COR-L47 (cell line): ENCODE measurements at places on chromosomes 11 and 22.

DNA sequence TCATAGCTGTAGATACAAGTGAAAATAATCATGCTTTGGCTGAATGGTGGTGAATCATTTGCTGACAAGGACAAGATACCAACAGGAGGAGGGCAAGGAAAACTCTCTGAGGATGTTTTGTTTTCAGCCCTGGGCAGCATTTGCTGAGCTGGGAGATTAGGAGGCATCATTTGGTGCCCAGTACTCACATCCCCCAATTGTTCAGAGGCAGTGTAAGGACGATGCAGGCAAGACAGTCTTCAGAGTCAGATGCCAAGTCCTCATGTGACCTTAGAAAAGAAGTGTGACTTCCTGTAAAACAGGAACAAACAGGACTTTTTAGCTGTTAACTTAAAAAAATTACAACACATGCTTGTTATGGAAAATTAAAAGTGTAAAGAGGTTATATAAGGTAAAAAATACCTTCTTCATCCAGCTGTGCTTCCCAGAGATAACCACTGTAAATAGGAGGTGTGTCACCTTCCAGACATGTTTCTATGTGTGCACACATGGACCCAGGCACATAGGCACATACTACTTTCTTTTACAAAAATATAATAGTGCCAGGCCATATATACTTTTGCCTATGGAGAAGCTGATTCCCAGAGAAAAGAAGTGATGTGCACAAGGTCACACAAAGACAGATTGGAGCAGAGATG is 18.0 kb downstream of the CNTF start:
- no peak for DNase-seq

DNA sequence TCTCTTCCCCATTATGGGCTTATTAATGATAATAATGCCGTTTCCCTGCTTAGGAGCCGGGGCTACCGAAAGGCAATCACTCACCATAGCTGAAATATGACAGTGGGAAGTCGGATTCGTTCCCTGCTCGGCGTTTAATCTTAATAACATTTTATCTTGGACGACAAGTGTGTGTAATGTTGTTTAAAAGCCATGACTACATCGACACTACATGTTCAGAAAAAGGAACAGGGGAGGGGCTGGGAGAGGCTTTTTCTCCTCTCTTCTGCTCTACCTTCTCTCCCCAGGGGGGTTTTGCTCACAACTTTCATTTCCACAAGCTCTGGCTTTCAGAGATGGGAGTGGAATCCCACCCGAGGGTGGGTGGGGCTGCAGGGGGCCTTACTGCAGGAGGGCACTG is 105.5 kb downstream of the DSCAML1 start:
- DNase-seq, result peak; percentile 48

- no peak for DNase-seq
These were observed 9.4 kb downstream of the CNGA4 start for GRCh38 chr11:6248248-6248647.

GRCh38 chr11:129375751-129376657 is at the start of gene BARX2:
BARX2 (plus strand) TSS chr11:129375848; CDS start chr11:129376036, 188 bp downstream.
- DNase-seq, result peak; percentile 33

- DNase-seq, result peak; percentile 80
These were observed at the start of gene PLXNB2 for GRCh38 chr22:50306753-50307749. PLXNB2 (minus strand) TSS chr22:50307646; CDS start chr22:50290584, 17,062 bp downstream.
